ENCODE measurements at places on chromosomes 3 and 15.

DNA sequence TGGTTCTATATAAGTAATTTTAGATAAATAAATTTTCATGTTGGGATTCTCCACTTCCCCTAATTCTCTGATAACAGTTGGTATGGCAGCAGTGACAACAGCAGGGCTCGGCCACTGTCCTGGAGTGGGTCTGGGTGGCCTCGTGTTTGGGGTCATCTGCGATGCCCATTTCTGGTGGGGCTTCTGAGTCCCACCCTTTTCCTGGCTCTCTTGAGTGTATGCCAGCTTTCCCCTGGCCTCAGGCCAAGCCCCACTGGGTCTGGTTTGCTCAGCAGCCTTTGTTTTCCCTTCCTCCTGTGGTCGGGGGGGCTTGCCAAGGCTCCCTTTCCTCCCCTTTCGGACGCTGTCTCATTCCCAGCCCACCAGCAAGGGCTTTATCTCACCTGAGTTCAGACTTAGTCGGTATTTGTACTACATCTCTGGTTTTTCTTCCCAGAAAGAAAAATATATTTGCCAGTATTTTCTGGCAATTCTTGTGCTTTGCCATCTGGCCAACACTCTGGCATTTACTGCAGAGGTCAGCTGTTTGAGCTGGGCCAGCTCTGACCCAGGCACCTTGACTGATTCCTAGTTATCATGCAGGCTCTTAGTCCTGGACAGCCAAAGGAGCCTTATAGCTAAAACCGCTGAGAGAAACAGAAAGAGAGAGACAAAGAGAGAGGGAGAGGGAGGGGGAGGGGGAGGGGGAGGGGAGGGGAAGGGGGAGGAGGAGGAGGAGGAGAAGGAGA lies 35.2 kb downstream of the MYZAP start:
- no peak for DNase-seq

DNA sequence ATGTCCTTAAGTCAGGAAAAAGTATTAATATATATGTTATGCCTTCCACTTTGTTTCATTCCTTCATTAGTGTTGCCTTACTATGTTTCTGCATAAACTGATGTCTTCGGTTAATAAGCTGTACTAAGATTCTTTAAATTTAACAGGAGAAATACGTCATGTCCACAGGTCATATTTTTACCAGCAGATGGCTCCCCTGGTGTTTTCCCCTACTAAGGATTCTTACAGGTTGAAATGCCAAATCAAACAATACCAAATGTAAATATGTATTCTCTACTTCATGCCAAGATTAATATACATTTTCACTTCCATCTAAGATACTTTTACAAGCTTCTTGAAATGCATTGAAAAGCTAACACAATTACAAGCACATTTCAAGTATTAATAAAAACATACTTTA lies 1602.1 kb downstream of the SI start:
- no peak for DNase-seq

- peak; percentile 99 for DNase-seq
These were observed 6.3 kb upstream of the PKM start for GRCh38 chr15:72237029-72237852.

DNA sequence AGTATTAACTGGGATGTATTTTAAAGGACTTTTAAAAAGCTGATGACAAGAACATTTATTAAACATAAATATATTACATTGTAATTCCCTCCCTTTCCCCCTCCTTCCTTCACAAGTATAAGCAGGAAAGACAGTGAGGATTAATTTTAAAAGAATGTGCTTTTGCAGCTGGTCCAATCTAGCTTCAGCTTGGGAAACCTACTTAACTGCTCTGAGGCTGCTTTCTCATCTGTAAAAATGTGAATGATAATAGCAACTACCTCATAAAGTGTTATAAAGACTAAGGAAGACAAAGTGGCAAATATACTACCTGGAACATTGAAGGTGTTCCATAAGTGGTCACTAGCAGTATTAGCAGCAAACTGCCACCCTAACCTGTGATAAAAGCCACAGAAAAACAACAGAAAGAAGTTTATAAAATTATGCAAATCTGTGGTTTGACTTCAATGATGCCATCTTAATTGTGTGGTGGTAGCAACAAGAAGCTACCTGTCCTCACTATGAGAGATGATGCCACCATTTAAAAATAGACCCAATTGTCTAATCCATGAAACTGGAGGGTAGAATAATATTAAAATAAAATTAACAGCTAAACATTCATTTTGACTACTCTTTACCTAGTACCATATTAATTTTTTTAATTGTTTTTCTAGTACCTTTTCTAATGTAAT lies 20.0 kb downstream of the DHX36 start:
- no peak for DNase-seq

DNA sequence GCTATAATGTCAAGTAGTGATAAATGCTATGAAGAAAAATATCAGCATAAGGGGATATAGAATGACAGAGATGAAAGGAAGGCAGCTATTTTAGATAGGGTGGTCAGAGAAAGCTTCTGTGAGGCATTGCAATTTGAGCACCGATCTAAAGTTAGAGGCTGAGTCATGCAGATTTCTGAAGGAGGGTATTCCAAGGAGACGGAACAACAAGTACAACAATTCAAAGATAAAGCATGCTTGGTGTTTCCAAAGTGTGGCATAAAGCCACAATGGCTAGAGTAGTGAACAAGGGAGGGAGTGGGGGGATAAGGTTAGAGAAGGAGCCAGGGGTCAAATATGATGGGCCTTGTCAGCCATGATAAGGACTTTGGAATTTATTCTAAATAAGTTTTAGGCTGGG lies 71.9 kb downstream of the PFN2 start:
- DNase-seq, result peak; percentile 31

DNA sequence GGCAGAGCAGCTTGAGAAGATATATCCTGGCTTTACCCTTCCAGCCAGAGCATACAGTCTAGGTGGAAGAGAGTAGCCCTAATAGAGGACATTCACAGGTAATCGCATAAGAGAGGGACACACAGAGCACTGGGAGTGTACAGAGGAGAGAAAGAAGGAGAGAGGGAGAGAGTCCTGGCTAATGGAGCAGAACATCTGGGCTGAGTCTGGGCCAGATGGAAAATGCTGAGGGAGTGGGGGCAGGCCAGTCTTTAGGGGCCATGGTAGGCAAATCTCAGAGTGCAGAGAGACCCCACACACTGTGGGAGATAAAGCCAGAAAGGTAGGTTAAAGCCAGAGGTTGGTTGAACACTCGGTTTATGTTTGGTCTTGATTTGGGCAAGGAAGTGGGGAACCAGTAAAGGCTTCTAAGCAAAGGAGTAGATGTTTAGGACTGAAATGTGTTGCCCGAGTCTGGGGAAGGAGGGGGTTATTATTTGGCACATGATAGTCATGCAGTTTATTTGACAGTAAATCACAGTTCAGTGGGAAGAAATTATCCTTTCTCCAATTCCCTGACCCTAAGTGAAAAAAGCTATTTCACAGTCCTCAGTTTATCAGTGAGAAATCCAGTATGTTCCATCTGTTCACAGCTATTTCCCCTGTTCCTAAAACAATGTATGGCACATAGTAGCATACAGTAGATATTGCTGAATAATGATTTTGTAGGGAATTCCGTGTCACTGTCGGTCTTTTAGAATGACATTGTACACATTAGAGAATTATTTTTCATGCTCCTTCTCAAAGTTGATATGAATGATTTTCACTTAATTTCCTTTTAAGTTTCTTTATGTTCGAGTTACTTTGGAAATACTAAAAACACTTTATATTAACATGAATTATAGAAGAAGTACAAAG lies 45.7 kb downstream of the PDHB start:
- DNase-seq, result no peak

GRCh38 chr3:154584041-154584440 lies 154.1 kb upstream of the GPR149 start:
- DNase-seq, result no peak

- DNase-seq, result no peak
These were observed 186.5 kb downstream of the FOXP1 start for GRCh38 chr3:71397046-71397445.

DNA sequence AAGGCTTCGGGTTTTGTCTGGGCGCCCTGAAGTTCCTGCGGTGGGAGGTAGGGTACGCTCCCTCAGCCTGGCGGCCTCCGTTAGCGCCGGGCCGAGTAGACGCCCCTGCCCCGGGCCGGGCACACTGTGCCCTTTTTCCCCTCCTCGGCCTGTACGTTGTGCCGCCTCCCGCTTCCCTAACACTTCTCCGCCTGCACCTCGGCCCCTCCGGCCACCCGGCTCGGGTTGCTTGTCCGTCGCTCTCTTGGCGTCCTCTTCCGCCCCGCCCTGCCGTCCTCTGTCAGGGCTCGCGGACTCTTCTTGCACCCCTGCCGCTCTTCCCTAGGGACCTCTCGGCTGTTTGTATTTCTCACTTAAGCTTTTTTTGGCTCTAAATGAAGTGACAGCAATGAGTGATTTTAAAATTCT lies 384 bp downstream of the KNL1 start:
- no peak for DNase-seq

DNA sequence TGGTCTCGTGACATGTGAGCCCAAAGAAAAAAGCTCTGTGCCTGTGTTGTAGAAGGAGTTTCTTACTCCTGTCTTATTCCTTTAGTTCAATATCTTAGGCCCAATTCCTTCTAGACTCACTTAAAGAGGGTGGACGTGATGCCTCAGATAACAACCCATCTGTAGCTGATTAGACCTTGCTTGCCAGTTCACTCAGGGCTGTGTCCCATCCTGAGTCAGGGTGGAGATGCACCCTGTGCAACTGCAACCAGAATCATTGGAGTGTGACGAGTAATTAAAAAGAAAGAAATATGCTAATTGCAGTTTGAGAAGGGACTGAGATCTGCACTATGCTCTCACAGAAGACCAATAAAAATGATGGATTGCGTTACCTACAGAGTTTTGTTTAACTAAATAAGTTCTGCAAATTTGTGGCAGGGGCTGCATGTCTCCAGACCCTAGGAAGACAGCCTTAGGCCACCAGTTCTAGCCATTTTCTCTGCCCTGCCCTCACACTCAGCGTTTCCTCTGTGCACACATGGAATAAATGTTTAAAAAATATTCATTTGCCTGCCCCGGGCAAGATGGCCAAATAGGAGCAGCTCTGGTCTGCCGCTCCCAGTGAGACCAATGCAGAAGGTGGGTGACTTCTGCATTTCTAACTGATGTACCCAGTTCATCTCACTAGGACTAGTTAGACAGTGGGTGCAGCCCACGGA lies 83.0 kb downstream of the MOBP start:
- DNase-seq, result no peak

DNA sequence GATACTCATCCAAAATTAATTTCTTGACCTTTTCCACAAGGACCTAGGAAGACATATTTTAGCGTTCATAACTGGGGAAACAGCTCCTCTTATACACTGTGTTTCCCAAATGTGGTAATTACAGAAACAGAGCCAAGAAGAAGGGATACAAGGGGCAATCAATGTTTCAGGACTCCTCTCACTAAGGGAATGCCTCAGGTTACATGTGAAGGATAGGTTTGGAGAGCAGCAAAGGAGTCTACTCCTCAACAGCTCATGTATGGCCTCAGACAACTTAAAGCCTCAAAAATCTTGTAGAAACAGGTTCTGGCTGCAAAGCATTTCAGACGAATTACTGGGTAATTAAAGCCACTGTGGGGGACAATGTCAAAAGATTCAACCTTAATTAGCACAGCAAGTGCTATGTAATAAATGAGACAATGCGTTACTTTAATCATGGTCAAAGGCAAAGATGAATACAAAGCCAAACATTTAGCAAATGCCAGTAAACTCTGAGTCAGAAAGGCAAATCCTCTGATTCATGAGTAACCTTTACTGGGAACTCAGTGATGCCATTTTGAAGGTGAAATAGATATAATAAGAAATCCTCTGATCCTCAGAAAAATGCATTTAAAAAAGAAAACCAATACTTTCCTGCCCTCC lies 1111.2 kb downstream of the TUSC7 start:
- DNase-seq, result peak; percentile 57

DNA sequence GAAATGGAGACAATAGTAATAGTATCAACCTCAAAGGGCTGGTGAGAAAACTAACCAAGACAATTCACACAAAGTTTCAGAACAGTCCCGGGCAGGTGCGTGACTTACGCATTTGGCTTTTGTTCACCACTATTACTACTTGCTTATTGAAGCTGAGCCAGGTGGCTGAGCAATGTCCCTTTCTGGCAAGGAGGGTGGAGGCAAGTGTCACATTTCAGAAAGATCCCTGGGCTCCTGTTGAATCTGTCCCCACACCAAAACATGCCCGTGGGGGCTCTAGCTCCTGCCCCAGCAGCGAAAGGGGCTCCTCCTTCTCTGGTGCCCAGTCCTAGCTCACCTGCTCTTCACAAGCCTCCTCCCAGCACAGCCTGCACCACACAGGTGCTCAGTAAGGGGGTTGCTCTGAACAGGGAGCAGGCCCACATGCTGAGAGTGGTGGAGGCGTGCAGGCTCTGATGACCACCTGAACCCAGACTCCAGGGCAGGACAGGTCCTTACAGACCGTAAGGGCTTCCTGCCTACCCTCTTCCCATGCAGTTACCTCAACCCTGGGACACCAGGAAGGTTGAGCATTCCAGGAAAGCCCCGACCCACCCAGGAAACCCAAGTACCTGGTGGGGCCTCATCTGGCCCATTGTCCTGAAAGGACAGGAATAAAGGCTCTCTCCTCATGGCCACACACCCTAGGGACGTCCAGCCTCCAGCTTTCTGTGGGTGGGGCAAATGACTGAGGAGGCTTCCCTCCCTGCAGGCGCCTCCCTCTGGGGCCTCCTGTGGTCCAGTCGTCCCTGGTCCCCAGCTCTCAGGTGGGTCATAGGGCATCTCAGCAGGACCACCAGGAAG lies 32.6 kb downstream of the SEMA7A start:
- no peak for DNase-seq

GRCh38 chr3:166986000-166986399 lies 394.1 kb downstream of the ZBBX start:
- no peak for DNase-seq

GRCh38 chr3:122691195-122691594 lies 10.6 kb downstream of the PARP14 start:
- DNase-seq, result no peak

DNA sequence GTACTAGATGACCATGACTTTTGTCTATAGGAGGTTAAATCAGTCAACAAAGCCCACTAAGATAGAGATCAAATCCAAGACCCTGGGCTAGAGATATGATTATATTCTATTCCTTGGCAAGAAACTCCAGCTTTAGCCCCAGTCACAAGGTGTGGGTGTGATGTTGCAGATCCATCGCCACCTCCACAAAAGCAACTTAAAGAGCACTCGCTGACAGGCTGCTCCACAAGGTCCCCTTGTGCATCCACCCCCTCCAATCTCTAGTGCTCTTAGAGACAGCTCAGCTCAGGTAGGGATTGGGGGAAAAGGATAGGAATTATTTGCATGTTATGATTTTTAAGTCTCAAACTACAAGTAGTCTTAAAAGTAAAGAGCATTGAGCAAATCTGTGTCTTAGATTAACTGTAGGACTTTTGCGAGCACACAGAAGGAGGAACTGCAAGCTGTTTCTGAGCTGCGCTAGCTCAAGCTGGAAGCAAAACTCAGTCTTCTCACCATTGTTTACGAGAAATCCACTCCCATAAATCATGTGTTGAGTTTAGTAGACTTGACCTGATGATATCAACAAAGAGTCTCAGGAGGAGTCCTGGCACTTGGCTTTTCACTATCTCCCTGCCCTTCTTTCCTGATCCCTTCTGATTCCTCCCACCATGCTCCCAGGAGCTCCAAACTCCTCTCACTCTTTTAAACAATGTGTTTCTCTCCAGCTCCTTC lies 177.6 kb downstream of the STAC start:
- DNase-seq, result no peak
